Endothelial cell of umbilical vein (primary cell): ENCODE measurements at places on chromosomes 2 and 18. TPM values are rescaled to one million over a fixed set of nuclear protein-coding genes. Genes with fewer than 3 reads are reported as not detected.

The ZAP70 gene
- not detected in 2 replicates for total RNA-seq

The CAMKMT gene
- total RNA-seq, result 8.2 and 10.7 TPM in 2 replicates

GRCh38 chr18:25262920-25263319 is 89.0 kb downstream of the ZNF521 start:
- DNase-seq, result no peak

- DNase-seq, result no peak
Measured at GRCh38 chr18:79519751-79520477, 124.2 kb downstream of the NFATC1 start.

DNA sequence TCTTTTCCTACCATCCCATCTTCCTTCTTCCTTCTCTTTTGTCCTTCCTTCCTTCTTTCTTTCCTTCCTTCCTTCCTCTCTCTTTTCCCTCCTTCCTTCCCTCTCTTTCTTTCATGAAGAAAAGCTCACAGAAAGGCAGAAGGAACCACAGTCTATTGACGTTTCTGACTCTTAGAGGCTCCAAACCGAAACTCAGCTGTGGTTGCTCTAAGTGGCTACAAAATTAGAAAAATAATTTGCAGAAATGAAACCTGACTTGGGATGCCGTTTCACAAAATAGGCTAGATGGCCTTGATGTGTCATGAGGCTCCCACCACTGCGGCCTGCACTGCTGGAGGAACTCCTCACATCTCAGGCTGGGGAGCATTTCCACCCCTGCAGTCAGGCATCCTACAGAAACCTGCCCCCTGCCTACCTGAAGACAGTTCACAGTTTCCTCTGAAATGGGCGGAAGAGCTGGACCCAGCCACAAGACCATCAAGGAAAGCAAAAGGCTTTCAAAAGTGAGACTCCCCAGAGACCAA is 165.6 kb downstream of the SMAD7 start:
- DNase-seq, result no peak

GRCh38 chr2:174332217-174332963 is 2.4 kb upstream of the SP9 start:
- no peak for DNase-seq
